ENCODE measurements at places on chromosomes 2 and 18.

- DNase-seq = no peak
These were observed 850 bp downstream of the DNAJB2 start for GRCh38 chr2:219279916-219280516.

DNA sequence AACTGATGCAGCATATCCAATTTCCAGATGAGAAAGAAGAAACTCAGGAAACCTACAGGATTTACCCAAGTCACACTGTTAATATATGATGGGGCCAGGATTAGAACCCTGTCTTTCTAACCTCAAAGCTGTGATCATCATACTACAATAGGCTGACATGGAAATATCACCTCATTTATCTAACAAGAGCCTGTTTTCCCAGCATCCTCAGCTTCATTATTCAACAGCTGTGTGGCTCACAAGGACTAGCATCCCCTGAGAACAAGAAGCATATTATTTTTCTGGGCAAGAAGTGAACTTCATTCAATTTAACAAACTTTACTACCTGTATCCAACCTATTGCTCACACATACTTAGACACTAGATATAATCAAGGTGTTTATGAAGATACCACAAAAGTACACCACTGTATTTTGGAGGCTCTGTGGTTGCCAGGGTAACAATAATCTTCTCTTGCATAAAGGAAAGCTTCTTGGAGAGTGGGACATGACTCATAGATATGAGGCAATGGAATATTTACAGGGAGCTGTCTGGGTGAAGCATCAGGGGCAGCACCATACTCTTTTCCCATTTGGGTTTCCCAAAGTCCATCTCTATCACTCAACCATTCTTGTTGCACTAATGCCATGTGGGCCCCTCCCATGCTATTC, 218.2 kb downstream of the RAD51AP2 start:
- no peak for DNase-seq

DNA sequence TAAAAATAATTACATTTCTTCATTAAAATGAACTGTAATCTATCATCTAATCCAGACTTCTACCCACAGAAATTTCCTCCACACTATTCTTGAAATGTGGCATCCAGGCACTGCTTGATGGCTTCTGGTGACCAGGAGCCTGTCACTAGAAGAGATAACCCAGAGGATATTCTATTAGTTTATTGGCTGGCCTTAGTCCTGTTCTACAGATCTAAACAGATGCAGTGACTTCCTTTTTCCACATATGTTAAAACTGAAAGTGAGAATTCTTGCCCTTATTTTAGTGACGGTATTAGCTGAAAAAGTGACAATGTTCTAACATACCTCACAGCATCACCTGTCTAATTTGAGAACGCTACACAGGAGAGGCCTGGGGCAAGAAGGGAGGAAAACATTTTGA, 775.4 kb downstream of the TSN start:
- DNase-seq = no peak

GRCh38 chr2:238103465-238104225, 3.5 kb downstream of the ESPNL start:
- no peak for DNase-seq

- DNase-seq = no peak
These were observed 343.6 kb downstream of the TGIF1 start for GRCh38 chr18:3793545-3793944.

Data from CD8-positive, alpha-beta memory T cell (primary cell).